NCI-H1417 (cell line): ENCODE measurements at places on chromosomes 12 and 14.

- no peak for DNase-seq
Observed at GRCh38 chr12:102425109-102426039, 55.0 kb downstream of the IGF1 start.

DNA sequence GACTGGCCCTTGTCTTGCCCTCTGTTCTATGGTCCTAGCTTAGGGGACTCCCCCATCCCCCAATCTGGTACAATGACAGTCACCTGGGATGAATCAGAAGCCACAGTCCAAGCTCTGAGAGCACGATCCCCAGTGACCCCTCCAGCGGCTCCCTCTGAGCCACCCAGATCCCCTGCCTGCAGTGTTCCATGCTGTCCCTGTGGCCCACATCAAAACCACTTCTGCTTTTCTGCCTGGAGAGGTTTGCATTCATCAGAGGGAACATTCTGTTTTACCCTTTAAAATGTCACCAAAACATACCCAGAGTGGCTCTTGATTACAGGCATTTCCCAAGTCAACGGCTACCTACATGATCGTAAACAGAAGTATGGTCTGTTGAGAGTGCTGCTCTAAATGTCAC, 47.5 kb downstream of the NOS1 start:
- no peak for DNase-seq

GRCh38 chr14:68391311-68392014, 401.4 kb downstream of the ZFP36L1 start:
- DNase-seq: no peak

GRCh38 chr12:85836197-85837090, at the start of gene RASSF9:
Gene RASSF9 (minus strand): TSS chr12:85836409. CDS start chr12:85836201, 208 bp downstream.
- no peak for DNase-seq
